ENCODE measurements at places on chromosomes 2 and 18.

GRCh38 chr2:112253261-112253815 lies 1.5 kb downstream of the ZC3H8 start:
- DNase-seq, result no peak

DNA sequence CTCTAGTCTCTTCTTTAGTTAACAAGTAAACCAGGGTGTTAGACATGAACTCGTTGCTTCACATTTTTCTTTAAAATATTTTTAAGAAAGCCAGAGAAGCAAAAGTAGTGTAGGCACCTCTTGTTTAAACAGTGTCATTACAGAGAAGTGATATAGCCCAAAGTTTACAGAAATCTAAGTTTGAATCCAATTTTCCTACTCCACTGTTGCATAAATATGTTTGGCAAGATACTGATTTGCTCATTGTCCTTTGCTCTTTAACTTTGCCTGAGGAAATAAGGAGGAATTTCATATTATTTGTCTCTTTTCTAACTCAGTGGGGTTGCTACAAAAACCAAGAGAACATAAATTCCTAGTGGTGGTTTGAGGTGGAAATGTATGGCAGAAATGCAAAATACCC lies 81.1 kb downstream of the PAX3 start:
- no peak for DNase-seq

DNA sequence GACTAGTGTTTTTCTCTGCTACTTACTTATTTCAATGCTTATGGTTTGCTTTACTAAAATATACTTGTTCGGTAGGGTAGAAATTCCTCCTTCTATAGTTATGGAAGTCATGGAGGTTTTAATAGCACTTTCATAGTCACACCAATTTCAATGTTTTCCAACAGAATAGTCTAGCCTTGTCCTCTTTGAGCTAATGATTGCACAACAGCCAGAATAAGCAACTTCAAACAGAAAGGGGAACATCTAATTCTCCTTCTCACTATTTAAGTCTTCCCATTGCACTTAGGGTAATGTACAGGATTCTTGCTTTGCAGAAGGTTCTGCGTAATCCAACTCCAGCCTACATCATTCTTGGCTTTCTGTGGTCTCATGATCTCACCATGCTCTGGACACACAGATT lies 287.7 kb upstream of the GCFC2 start:
- DNase-seq, result no peak

DNA sequence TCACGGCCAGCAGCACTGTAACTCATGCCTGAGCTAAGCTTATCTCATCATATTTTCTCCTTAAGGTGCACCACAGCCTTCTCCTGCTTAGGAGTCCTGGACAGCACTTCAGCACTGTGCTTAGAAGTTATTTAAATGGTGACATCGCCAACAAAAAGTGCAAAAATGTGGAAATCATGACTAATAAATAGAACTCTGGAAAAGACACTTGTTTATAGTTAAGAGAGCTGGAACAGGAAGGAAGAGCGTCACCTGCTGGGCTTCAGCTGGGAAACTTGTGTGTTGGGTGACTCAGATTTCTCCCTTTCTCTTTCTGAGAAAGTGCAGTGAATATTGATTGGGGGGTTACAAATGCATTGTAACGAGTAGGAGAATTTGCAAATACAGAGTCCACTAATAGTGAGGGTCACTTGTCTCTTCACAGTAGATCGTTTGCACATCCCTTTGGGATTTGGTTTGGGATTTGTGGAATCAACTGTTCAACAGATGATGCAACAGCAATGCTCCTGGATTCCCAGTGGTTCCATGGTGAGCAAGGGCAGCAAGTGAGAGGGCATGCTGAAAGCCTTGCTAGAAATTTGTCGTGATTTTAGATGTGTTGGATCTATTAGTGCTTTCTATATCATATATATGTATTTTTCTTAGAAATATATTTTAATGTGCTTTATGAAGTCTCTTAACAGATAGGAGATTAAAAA lies 84.2 kb downstream of the DOK6 start:
- no peak for DNase-seq

- DNase-seq, result no peak
Observed at GRCh38 chr2:16396986-16397385, 268.6 kb downstream of the CYRIA start.

- DNase-seq, result peak; percentile 69
Observed at GRCh38 chr2:167749016-167749415, 498.4 kb downstream of the STK39 start.

GRCh38 chr2:159073256-159073655 lies 104.8 kb downstream of the TANC1 start:
- DNase-seq, result no peak

DNA sequence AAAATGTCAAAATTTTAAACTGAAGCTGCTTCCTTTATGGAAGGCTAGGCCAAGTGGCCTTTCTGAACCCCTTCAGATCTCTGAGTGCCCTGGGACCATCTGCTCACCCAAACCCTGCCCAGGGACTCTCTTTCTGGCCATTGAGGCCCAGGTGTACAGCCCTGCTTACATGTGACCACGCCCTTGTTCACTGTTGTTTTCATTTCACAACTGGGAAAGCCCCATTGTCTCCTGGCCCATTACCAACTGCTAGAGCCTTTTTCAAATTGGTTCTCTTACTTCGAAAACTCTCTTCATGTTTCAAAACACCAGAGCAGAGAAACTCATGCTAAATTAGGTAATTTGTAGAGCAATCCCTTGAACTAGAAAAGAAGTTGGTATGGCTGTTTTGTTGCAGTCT lies 219.5 kb upstream of the TANK start:
- DNase-seq, result peak; percentile 23

DNA sequence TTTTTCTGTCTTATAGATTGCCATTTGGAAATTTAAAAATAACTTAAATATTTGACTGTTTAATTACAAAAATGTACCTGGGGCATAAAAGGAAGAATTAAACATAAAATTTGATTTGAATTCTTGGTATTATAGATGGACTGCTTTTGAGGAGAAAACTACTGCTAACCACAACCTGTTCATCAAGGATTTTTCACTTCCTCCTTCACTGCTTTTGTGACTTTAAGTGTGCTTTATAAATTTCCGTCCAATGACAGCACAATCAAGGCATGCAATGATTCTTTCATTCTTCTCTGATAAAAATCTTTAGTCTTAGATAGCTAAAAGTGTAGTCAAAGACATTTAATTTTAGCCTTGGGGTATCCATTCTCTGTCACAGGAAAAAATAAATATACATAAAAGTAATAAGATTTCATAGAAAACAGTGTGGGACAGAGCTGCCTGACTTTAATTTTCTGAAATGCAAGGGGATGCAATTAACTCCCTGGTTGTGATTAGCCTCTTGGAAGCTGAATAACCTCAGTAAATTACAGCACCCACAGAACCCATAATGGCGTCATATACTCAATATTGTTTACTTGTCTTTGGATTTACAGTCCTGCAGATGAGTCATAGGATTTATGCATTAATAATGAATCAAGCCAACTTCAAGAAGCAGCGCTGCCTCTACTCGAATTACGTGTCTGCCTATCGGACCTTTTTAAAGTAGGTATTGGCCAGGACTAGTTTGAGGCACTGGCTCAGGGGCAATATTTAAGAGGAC lies 587.9 kb downstream of the NRXN1 start:
- DNase-seq, result no peak

- DNase-seq, result no peak
Observed at GRCh38 chr18:65093346-65093745, 657.5 kb upstream of the CDH7 start.

GRCh38 chr2:147174824-147175254 lies 670.0 kb upstream of the ACVR2A start:
- DNase-seq, result no peak

DNA sequence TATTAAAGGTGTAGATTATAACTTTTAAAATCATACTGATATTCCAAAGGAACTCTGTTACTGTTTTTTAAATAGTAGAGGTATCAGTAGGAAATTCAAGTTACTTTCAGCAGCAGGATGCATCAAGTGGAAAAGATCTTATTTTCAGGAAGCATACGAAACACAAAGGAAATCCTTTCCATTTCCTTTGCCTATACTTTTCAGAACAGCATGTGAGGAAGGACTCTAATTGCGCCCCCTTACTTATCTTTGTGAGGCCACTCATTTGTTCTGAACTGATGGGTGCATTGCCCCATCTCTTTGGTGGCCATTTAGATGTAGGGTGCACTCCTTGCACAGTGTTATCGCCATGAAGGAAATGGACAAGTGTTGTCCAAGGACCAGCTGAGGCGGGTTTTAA lies 145.3 kb downstream of the BABAM2 start:
- DNase-seq, result no peak

DNA sequence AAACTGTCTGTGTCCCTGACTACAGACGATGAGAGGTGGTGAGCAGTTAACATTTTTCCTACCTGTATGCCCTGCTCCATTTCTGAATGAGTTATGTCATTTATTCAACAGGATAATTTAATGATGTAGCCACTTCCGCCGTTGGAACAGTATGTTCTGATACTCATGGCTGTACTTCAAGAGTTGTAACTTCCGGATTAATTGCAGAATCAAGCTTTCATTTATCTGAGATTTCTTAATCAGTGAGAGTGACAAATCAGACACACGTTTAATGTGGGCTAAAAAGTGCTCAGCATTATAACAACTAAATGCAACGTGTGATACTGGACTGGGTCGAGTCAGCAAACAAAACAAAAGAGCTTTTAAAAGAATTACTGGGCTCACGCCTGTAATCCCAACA lies 107.7 kb downstream of the KCTD1 start:
- no peak for DNase-seq

DNA sequence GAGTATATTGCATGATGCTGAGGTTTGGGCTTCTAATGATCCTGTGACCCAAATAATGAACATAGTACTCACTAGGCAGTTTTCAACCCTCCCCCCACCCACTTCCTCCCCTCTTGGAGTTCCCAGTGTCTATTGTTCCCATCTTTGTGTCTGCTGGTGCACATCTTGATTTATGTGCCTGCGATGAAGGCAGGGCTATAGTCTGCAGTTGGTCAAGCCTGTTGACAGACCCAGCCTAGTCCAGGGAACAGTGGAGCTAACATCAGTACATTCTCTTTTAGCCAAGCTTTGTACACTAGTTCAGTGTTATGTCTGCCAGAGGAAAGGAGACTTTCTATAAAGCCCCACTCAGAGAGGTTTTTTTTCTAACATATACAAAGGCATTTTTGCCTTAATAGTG lies 287.6 kb downstream of the CPS1 start:
- no peak for DNase-seq

DNA sequence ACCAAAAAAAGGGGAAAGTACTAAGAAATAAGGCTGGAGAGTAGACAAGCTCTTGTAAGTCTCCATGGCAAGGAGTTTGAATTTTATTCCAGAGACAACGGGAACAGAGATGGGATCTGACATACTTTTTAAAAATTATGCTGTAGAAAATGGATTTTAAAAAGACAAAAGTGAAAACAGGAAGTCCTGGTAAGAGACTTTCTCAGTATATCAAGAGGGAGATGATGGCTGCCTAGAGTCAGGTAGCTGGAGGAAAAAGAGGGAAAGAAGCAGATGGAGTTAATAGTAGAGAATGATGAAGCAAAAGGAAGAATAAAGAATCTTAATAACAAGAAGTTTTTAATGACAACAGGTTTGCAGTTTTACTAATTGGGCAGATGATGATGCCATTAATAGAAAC lies 168.1 kb downstream of the SRBD1 start:
- DNase-seq, result no peak

DNA sequence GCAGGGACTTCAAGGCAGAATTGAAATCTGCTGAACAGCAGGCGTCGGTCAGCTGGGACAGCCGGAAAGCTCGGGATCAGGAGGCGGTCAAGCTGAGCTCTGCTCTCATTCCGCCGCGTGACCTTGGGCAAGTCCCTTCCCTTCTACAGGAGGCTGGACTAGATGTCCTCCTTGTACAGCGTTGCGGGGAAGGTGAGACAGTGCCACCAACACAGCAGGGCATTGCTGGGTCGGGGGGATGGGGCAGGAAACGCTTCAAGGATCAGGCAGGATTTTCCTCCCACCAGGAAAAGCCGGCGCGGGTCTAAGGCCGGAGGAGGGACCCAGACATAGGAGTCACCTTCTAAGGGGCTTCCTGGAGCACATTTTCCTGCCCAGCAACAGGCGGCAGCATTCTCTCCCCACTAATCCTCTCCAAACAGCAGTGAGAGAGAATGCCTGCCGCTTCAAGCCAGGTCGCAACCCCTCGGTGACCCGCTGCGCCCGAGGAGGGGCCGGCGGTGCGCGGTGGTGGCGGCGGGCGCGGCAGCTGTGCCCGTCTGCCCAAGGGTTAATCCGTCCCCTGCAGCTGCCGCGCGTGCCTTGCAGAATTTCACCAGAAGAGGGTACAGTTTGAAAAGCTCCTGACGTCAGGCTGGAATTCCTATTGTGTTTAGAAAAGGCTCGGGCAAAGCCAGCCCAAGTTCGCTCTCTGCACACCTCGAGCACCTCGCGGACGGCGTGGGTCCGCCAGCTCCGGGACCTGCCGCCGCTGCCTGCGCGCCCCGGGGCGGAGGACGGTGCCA lies at the start of gene KCNF1:
KCNF1 (plus strand) TSS at position 644 of the 785 bp plus-strand sequence. CDS start 493 bp downstream, outside the sequence.
- no peak for DNase-seq

- DNase-seq, result no peak
Observed at GRCh38 chr2:142174176-142174575, 43.4 kb upstream of the LRP1B start.

DNA sequence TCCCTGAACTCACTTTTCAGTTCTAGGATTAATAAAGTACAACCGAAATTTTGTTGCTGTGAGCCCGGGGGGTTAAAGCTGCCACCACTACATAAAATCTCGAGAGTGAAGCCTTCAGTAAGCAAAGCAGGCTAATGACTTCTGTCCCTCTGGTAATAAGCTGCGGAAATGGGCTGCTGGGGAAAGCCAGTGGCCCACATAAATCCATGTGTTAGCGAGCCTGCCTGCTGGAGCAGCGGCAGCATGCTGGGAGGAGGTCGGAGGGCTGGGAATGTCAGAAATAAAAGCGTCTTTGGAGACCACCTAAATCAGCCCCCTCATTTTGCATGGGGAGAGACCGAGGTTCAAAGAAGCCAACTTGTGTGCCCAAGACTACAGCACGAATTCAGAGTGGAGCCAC lies 371.7 kb downstream of the TNS1 start:
- DNase-seq, result no peak

DNA sequence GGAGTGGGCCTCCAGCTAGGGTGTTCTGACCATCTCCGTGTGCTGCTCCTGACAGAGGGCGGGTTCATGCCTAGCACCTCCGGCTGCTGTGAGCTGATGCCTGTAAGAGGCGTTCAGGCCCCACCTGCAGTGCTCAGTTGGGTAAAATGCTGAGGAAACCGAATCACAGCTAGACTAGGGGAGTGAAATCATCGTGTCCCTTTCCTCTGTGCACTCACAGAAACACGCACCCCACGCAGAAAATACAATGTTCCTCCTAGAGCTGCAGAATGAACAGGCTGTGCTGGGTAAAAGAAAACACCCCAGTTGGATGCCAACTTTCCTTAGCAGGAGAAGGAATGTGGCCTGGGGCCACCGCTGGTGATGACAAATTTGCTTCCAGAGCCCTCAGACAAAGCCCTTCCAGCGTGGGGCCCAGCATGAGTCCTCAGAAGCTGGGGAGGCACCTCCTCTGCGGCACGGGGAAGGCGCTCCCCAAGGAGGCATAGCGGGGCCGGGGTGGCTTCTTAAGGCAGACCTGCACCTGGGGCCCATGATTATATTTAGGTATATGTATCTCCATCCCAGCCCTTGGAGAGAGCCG lies 16.3 kb upstream of the ARHGEF4 start:
- DNase-seq, result no peak

- DNase-seq, result no peak
Observed at GRCh38 chr2:41985573-41986095, 62.2 kb upstream of the PKDCC start.

Data from epithelial cell of proximal tubule (primary cell).